ENCODE measurements at places on chromosomes 2 and 18. TPM values are rescaled to one million over a fixed set of nuclear protein-coding genes. Genes with fewer than 3 reads are reported as not detected.

Gene IL1RL1
- total RNA-seq = 0.70 TPM

Gene CNRIP1
- 15.9 TPM for total RNA-seq

DNA sequence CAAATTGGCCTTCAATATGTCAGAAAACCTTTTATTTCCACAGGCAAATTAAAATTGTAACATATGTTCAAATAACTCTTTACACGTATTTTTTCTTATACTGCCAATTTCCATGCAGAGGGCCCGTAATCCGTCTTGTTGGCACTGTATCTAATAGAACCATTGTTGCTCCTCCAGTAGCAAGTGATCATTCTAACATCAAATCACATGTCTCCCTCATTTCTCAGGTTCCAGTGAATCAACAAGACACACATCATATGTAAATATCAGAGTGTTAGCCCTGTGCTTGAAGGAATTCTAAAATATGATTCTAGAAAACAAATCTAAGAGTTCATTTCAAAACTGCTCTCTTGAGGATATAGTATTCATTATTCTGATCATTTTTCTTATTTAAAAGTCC lies 834.3 kb downstream of the LRRTM4 start:
- DNase-seq = no peak

- no peak for DNase-seq
Measured at GRCh38 chr2:163800951-163801381, 65.2 kb upstream of the FIGN start.

DNA sequence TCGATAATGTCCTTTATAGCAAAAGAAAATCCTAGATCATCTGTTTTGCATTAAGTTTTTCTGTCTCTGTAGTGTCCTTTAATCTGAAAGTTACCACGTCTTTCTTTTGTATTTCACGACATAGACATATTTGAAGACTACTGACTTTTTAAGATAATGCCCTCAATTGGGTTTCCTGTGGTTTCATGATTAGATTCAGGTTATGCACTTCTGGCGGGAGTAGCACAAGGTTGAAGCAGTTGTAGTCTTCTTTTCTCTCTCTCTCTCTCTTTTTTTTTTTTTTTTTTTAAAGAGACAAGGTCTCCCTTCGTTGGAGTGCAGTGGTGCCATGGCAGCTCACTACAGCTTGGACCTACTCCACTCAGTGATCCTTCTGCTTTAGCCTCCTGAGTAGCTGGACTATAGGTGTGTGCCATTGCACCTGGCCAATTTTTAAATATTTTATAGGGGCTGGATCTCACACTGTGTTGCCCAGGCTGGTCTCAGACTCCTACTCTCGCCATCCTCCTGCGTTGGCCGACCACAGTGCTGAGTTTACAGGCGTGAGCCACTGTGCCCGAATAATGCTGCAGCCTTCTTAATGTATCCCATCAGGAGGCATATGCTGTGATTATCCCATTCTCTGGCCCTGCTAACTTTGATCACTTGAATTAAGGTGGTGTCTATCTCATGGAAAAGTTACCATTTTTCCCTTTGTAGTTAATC lies 3.9 kb downstream of the INPP4A start:
- DNase-seq = no peak

DNA sequence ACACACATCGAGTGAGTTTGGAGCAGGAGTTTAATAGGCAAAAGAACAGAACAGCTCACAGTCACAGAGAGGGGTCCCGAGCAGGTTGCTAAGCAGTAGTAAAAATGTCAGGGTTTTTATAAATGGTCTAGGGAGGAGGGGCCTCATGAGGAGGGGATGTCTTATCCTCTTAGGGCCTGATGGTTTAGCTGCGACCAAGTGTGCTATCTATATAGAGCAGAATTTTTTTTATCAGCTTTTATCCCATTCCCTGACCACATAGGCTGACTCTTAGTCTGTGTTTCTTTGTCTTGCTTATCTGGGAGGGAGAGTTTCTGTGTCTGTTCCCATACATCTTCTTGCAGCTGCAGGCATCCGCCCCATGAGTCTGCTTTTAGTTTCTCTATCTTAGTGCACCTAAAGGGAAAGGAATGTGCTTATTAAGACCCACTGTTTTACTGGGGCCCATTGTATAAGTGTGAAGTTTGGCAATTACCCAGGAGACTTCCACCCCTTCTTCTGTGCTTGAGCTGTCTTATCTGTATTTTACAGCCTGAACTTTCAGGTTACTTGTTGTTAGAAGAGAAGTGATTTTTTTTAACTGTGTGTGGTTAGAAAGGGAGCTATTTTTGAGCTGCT lies 30.4 kb upstream of the GMCL1 start:
- no peak for DNase-seq
